NCI-H510A treated with DMSO at 0.1 percent for 48 hours (cell line): ENCODE measurements at places on chromosomes 3 and 15.

DNA sequence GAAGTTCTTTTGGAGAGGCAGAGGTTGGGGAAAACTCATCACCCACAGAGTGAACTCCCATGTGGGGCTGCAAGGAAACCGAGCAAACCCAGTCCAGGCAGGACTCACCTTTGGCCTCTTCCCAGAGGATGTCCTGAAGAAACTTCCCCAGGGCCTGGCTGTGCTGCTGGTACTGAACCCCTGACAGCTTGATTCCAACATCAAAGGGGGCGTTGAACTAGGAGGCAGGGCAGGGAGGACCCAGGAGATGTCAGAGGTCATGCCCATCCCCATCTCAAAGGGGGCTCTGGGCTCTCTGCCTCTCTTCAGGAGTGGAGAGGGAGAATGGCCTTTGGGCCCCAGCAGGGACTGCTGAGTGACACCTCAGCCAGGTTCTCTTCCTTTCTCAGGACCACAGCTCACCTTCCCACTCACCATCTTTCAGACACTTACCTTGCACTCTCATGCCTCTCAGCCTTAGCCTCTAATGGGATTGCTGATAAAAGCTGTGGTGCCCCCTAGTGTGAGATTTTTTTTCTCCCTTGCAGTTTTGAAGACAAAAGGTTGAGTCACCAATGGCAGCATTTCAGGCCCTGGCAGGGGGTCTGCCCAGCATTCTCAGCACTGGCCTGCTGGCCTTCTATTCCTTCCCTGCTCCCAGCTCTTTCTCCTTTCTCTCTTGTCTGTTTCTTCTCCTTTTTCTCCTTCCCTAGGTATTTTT lies 6.0 kb downstream of the GHRL start:
- DNase-seq: no peak

DNA sequence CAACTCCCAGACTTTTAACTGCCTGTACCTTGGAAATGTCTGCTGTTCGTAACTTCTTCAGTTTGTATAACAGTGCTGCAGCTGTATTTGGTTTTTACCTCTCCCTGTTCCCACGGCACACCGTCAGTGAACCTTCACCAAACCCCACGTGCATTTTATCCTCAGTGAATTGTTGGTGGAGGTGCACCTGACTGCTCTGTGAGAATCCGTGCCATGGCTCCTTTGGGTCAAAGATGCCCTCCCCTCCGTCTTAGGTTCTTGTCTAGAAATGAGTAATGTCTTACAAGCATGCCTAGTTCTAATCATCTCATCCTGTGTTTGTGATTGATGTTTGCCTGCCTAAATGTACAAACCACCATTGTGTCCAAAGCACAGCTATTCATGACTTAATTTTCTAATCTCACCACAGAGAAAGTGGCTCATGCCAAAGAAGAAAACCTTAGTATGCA lies 28.2 kb downstream of the TPM1 start:
- no peak for DNase-seq

DNA sequence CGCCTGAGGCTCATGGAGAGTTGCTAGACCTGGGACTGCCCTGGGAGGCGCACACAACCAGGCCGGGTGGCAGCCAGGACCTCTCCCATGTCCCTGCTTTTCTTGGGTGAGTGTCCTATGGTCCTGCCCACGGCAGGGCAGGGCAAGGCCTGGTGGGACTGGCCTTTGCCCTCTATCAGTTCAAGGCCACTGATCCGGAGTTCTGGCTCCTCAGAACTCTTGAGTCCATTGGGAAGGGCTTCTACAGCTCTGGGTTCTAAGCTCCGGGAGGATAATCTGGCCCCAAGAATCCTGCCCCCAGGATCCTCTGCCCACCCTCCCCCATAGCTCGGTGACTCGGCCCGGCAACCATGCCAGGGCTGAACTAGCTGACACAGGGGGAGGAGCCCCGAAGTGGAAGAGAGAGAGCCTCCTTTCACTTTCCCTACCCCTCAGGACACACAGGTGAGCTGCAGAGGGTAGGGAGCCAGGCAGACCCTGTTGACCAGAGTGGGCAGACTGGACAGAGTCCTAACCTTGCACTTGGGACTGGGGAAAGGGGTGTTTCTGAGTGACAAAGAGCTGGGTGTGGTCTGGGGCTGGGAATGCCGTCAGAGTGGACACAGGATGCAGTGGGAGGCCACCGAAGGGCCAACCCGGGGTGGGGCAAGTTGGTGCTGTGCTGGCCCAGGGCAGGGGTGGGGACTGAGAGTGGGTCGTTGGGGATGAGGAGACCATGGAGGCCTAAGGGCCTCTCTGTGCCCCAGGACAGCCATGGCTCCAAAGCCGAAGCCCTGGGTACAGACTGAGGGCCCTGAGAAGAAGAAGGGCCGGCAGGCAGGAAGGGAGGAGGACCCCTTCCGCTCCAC lies 664 bp downstream of the PARP3 start:
- peak; percentile 7 for DNase-seq

DNA sequence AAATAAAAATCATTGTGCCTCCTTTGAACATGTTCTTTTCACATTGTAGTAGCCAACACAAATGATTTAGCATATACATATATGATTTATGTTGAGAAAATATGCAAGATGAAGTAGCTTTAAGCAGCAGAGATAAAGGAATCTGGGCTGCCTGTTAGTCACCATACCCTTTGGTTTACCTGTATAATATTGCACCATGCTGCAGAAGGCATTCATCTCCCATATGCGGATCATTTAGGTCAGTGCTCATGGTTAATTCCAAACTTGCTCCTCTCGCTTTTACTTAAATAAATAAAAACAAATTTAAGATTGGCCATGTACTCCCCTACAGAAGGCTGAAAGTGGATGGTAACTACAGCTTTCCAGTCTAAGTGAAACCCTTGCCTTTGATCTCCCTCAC lies 86.7 kb upstream of the TBL1XR1 start:
- no peak for DNase-seq

DNA sequence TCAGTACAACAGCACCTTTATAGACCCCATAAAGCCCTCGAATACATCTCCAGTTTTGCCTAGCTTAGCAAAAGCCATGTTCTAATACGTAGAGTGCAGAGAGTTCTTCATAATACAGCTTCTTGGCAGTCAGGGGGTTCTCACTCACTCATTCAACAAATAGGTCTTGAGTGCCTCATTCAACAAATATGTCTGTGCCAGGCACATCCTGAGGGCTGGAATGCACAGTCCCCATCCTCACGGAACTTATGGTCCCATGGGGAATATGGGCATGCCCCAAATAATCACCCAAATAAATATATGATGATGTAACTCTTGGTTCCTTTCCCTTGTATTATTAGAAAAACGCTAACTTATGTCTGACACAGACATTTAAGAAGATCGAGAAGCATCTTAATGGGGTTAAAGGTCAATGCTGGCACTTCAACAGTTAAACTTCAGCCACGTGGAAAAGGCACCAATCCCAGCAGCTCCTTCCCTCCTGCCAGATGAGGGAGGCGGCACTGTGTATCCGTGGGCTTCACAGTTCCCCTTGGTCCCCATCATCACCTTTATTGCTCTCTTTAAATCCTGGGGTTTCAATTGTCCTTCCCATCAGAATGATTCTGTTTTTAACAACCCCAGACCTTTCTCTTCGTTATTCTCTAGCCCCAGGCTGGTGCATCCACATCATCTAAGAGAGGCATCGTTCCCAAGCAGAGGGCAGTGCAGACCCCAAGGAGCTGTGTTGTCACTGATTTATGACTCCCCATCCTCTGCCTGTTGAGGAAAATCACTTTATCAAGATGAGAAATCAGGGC lies 18.9 kb upstream of the SEMA5B start:
- DNase-seq: no peak

DNA sequence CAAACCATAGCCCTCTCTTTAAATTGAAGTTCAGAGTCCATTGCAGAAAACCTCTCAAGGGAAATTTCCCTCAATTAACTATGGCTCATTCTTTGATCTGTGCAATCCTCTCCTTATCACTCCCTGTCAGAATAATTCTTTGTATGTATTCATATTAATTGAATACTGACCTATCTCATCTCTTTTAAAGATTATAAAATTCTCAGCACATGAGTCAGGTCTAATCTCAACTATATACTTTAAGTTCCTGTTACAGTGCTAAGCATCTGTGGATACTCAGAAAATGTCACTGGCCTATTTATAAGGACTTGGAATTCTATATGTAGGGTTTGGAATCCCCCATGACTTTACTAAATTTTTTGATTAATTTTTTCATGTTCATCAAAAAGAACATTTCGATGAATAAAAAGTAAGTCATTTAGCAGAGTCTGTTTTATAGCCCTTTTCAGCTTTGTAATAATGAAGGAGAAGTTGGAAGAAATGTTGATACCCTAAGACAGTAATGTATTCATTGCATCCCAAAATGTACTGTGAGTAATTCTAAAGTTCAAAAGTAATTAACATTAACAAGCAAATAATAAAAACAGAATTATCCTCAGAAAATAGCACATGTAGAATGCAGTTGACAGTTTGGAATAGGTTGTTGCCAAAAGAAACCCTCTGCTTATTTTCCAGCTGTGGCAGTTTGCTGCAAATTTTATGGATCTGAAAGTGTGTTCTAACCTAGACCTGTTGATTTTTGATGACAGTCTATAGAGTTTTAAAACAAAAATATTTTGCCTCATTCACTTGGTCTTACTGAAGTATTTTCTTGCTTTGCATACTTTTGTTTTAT lies 503.4 kb upstream of the CBLB start:
- no peak for DNase-seq

- no peak for DNase-seq
Observed at GRCh38 chr15:61736790-61737189, 323.5 kb downstream of the VPS13C start.

DNA sequence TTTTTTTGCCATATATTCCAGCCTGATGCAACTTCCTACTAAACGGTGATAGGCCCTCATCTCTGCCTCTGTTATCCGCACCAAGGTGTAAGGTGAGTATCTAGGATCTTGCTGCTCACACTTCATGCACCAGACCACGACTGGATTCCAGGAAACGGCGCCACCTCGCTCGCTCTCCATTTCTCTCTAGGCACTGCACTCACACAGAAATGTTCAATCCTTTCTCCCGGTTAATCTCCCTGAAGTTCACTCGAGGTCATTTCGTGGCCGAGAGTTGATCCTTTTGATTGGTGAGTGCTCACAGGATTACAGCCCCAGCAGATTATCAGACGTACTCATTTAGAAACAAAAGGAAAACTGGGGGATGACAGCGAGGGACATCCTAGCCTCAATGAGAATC lies 28.1 kb downstream of the MCF2L2 start:
- DNase-seq: no peak

GRCh38 chr3:67324554-67324953 lies 326.4 kb downstream of the KBTBD8 start:
- DNase-seq: no peak

- peak; percentile 50 for DNase-seq
Observed at GRCh38 chr3:159775372-159775961, 213.2 kb upstream of the IL12A start.

DNA sequence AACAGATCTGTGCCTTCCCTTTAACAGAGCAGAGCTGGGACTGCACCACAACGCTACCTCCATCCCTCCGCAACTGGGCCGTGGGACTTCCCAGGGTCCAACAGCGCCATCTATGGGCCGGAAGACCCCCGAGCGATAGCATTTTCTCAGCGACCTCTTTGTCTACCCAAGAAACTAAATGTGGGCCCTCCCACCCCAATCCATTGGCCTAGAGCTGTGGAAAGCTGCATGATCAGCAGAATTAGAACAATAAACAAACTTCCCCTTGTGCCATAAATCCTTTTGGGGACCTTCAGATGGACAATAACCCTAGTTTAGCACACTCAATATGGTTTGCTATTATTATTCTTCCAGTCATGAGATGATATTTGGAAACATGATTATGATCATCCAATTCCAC lies 74.8 kb upstream of the NTRK3 start:
- no peak for DNase-seq

- no peak for DNase-seq
Observed at GRCh38 chr3:7397097-7397496, 536.2 kb downstream of the GRM7 start.

DNA sequence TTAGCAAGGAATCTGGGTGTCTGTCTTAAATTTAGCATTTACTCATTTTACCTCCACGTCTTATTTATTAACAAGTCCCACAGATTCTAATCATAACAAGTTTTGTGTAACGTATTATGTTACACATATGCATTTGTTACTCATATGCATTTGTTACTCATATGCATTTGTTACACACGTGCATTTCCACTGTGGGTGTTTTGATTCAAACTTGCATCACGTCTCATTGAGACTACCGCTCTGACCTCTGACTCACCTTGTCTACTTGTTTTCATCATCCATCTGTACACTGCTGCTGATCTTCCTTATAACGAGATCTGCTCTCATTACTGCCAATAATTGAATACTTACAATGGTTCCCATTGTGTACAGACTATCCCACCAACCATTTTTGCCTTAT lies 1141.4 kb downstream of the TBL1XR1 start:
- no peak for DNase-seq

- no peak for DNase-seq
Observed at GRCh38 chr3:183878071-183878470, 6.6 kb downstream of the PARL start.

DNA sequence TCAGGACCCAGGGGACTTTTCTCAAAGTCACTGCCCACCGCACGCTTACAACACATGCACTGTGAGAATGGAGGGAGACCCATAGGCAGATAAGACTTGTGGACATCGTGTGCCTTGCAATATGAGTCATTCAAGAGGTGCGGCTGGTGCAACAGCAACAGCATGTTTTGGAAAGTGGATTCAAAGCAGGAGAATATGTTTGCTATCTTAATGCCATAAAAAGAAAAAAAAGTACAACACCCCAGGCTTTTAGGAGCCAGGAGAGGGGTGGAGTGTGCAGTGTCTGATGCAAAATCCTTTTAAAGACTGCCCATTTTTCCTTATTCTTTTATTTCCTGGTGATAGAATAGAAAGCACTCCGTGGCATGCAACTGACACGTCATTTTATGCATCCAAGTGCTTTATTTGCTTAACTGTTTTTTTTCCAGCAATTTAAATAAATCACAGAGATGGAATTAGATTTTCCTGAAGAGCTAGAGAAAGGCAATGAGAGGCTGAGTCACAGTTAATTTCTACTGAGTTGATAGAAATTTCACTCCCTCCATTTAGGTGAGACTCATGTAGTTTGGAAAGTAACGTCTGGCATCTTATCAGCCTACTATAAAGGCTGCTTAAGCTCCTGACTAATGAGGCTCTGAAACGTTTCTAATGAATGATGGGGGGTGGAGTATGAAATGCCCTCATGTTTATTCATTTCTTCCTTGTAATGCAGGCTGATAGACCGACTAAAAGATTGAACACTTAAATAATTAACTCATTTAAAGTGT lies 96.4 kb downstream of the NSUN3 start:
- DNase-seq: no peak

- no peak for DNase-seq
Observed at GRCh38 chr3:64167868-64168267, 57.4 kb downstream of the PRICKLE2 start.

- peak; percentile 37 for DNase-seq
Observed at GRCh38 chr3:196288141-196288460, 575 bp upstream of the PCYT1A start.

DNA sequence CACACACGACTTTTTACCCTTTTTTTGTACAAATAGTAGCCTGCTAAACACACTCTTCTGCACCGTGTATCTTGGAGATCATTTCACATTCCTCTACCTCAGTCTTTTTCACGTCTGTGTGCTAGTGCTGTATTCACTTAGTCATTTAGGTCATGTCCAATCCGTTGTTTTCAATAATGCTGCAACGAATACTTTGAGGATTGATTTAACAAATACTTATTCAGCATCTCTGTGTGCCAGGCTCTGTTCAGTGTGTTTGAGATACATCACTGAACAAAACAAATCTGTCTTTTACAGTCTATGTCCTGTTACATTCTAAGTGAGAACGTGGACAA lies 882 bp downstream of the JMJD7 start:
- DNase-seq: no peak

- DNase-seq: no peak
Observed at GRCh38 chr3:149462581-149463011, 11.9 kb upstream of the TM4SF4 start.
